Activated T-helper 1 cell treated with anti-CD3 and anti-CD28 coated beads, Interleukin-2, amount 50 U/mL, for 16 hours (primary cell): ENCODE measurements at places on chromosomes 1 and 21.

DNA sequence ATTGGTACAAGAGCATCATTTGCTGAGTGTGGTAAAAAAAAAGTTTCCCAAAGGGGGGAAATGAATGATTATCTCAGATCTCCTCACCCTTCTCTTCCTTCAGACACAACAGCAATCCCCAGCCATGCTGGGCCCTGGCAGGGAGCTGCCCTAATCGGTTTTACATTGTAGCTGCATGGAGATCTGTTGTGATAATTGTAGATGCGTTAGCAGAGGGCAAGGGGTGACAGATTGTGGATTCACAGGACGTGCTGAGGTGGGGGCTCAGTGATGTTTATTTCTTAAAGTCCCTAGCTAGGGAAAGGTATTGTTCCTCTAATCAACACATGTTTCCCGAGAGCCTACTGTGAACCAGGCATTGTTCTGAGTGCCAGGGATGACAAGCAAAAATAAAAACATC is 304.1 kb downstream of the PBX1 start:
- no peak for DNase-seq

DNA sequence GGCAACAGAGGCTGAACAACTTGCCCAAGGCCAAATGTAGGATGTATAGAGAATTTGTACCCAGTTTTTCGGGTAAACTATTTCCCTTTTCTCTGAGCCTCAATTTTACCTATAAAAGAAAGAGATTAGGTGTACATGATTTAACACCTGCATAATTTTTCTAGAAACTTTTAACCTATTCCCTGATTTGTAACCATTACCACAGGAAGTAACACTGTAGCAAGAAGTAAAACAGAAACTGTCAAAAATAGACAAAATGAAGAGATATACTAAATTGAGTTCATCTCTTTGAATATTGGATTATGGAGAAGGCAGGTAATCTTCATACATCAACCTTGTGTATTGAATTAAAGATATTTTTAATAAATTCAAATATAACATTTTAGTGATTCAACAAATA is 136.2 kb downstream of the ZC3H11B start:
- no peak for DNase-seq

DNA sequence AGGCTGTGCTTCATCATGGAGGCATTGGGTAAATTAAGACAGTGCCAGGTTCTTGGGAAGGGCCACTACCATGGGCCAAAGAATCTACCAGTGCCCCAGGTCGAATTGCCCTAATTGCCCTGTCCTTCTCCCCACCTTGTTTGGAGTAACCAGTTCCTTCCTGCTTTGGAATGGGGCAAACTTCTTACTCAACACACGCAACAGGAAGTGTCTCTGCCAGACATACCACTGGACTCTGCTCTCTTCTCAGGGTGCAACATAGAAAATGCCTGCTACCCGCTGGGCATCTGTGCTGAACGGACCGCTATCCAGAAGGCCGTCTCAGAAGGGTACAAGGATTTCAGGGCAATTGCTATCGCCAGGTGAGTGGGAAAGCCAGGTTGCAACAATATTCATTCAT is 15.8 kb downstream of the CDA start:
- DNase-seq, result no peak

DNA sequence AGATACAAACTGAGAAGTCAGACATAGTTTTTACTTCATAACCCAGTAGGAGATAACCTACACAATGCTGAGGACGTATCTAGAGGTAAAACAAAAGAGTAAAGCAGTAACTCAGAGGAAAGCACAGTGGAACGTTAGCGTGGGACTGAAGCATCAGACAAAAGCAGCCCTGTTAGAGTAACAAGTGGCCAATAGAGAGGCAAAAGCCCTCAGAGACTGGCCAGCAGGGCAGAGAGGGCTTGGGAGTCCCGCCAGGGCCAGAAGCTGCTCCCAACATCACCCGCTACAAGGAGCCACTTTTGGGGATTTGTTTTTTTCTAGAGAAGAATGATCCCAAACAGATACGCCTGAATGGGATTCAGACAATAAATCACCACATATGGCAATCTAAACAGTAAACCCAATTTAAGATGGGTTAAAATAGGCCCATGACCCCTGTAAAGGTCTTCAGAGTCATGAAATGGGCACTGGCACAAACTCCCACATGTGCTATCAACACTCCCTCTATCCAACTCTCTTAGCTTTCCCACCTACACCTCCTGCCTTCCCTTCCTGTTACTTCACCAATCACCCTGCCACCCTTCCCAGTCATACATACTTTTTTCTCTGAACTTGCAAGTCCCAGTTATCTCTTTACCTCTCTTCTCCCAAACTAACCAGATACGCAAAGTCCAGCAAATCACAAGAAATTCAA is 17.2 kb downstream of the TADA1 start:
- DNase-seq, result no peak

GRCh38 chr1:85460555-85461088 is 4.3 kb downstream of the DDAH1 start:
- DNase-seq, result no peak

DNA sequence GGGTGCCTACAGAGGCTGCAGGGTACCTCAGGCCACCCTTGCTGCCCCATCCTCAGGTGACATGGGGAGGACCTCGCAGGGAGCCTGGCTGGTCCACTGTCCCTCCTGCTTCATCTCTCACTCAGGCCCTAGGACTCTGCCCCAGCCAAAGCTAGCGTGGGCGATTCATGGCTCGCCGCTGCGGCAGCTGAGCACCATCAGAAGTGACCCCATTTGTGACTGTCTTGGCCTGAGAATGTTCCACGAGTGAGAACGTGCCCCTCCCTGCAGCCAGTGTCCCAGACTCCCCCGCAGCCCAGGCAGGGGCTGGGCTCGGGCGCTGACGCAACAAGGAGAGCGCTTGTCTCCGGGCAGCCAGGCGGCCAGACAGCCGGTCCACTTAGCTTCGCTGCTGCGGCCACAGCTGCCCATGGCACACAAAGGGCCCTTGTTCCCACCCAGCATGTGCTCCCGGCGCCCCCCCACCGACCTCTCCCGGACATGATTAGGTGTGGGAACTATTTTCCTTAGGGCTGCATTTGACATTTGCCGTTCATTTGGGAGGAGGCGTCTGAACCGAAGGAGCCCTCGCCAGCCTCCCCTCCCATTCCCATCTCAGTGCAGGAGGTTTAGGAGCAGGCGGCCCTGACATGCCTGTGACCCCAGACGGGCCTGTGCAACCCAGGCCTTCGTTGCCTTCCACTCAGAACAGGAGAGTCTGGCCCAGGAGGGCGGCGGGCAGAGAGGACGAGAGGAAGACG is 19.3 kb upstream of the POFUT2 start:
- DNase-seq, result no peak

DNA sequence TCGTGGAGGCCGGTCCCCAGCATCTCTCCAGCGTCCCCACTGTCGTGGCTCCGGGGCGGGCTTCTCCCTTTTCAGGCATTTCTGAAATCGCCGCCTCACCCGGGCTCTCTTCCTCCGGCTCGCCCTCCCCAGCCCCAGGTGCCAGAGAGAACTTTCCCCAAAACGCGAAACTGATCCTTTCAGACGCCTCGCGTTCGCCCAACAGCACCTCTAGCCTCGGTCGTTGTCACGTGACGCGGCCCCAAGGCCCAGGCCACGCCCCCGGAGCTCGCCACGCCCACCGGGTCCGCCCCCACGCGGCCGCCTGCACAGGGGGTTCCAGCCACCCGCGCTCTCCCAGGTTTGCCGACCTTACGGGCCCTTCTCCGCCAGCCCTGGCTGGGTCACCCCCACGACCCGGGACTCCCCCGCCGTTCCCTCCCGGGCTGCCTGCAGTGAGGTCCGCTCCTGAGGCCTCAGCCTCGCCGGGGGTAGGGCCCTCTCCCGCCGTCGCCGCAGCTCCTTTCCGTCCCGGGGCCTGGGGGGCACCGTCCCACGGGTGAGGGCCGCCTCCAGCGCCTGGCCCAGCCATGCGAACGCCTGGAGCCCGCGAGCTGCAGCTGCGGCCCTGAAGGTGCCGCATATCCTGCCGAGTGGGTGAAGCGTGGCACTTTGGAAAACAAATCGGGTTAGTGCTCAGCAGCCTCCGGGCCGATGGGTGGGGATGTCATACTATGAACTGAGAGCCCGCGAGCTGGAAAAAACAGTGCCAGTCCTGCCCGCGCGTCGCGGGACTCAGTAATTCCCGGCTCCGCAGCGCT is 21.0 kb downstream of the H3-3A start:
- DNase-seq, result peak; percentile 85

GRCh38 chr1:27614043-27614624 is 10.2 kb upstream of the AHDC1 start:
- DNase-seq, result no peak

DNA sequence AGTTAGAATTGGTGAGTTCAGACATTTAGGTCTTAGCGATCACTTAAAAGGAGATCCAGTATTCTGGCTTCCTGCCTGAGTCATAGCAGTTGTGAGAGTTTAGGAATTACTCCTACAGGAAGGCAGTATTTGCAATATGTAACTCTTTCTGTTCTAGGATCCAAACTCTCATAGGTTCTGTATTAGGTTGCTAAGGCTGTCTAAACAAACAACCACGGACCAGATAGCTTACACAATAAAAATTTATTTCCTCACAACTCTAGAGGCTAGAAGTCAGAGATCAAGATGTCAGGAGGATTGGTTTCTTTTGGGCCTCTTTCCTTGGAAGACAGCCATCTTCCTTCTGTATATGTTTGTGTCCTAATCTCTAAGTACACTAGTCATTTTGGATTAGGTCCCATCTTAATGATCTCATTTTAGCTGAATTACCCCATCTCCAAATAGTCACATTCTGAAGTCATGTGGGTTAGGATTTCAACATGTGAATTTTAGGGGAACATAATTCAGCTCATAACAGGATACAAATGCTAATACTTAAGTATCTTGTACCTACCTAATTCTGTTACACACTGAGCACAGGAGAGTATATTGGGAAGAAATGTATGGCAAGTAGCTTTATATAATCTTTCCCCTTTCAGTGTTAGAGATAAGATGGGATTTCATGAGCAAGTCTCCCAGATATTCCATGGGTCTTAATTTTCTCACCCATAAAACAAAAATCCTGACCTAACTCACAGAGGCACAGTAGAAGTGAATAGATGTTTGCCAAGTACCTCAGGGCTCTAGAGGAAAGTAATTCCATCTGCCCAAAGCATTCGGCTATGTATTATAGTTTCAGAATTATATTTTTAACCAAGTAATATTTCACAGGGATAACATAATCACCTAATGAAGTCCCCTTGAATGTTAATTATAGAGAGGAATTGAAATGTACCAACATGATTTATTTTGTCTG is 144.4 kb downstream of the PTBP2 start:
- no peak for DNase-seq

DNA sequence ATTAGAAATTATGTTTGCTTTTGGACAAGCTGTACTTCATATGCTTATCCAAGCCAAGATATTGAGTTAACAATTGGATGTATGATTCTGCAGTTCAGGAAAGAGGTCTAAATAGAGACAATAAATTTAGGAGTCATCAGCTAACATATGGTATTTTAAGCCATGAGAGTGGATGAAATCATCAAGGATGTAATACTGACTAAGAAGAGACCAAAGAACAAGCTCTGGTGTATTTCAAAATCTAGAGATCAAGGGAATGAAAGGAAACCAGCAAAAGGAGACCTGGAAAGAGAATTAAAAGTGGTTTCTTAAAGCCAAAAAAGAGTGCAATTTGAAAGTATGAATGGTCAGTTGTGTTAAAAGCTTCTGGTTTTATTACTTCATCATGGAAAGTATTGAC is 183.6 kb upstream of the BEND5 start:
- no peak for DNase-seq

- DNase-seq, result no peak
Measured at GRCh38 chr1:32274646-32275340, 17.1 kb upstream of the HDAC1 start.

DNA sequence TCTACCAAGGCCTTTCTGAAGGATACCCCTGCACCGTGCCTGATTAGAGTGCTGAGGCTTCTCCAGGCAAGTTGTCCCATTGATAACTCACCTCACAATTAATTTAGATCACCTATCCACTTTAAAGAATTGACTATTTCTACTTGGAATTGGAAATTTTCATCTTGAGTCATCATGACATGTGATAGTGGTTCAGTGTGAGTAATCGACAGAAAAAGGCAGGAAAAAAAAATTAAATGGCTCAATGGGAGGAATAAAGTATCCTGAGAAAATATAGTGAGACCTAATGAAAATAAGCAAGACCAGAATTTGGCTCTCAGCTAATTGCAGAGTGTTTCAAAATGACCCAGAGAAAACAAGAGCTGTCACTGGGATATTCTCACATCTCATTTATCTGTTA is 222.4 kb upstream of the C8B start:
- no peak for DNase-seq

DNA sequence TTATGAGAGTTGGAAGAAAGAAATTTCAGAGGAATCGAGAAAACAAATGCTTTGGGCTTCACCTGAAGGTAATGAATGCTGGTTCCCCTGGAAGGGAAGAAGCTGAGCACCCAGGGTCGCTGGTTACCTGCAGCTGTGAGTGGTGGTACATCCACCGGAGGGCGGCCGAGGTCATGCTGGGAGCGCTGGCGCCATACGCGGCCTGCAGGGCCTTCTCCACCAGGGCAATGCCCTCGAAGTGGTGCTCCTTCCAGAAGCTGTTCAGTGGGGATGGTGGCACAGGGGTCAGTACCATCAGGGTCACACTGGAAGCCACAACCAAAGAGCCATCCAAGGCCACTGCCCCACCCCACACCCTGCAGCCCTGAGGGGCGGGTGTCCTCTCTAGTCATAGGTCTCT is 16.8 kb downstream of the MRTO4 start:
- no peak for DNase-seq

DNA sequence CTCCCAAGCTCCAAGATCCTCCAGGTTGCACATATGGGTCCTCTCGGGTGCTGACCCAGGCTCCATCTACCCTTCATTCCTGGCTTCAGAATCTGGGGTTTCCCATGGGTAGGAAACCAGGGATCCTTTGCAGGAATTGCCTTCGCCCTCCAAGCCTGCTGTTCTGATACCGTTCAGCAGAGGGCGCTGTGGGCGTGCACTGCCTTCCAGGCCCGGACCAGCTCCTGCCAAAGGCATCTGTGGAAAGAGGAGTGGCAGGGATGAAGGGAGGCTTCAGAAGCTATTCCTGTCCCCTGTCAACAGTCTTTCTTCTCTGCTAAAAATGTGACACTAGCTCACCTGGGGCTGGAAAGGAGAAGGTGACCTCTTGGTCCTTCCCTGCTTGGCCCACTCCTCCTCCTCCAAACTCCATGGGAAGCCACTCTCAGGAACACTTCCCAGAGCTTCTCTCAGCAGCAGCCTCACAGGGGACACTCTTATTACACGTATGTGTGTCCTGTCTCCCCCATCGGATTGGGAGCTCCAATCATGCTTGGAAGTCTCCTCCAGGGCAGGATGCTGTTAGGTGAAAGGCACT is 71.2 kb downstream of the VWA5B1 start:
- DNase-seq, result no peak

DNA sequence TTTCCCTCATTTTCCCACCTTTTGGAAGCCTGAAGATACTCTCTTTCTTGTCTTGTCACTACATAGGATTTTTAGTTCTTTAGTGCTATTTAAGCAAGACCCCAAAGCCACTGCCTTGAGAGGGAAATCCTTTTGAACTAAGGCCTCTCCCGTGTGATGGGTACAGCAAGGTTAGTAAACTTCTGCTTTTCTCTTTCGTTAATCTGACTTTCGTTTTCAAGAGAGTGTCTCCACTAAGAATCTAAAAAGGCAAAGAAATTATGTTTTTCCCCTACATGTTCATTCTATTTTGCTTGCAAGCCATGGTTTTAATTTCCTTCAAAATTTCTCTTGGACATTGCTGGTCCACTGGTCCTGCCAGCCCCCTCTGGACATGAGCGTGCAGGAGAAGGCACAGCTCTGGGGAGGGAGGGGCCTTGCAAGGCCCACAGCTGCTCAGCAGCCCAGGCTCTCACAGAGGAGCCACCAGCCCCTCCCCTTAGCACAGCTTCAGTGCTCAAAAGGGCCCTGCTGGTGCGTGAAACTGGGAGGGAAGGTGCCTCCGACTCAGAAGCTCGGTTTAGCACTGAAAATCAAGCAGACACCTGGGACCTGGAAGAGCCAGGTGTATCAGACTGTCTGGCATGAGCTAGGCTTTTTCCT is 210.9 kb upstream of the GALNT2 start:
- no peak for DNase-seq
